Mesenchymal stem cell (in vitro differentiated cells and primary cell): ENCODE measurements at places on chromosomes 3 and 15.

DNA sequence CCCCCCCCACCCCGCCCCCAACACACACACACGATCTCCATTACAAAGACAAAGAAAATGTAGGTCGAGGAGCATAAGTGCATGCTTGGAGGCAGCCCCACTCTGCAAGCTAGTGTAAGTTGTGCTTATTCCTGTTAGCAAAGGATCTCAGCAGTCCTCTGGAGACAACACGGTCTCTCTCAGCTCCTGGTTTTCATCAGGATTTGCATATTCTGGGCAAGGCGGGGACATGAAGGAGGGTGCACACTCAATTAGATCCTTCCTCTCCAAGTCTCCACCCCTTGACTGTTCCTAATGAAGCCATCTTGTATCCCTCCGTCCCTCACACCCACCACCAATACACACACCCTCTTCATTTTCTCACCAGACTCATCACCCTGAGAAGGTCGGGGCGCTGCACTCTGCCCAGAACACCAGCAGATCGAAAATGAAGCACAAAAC, 63.8 kb downstream of the MRPL46 start:
- DNase-seq, result no peak

- DNase-seq, result peak; percentile 63
Measured at GRCh38 chr15:38699633-38700230, 135.1 kb upstream of the RASGRP1 start.

GRCh38 chr3:151837057-151837456, 23.1 kb downstream of the AADAC start:
- DNase-seq, result peak; percentile 82

- DNase-seq, result no peak
Measured at GRCh38 chr3:179072100-179072438, 460 bp upstream of the ZMAT3 start.

GRCh38 chr15:76338486-76339304, 2.1 kb downstream of the ISL2 start:
- DNase-seq, result no peak

GRCh38 chr15:86125775-86126174, 46.1 kb downstream of the AGBL1 start:
- DNase-seq, result no peak

- no peak for DNase-seq
Measured at GRCh38 chr3:189027626-189028155, 144.1 kb upstream of the TPRG1 start.

DNA sequence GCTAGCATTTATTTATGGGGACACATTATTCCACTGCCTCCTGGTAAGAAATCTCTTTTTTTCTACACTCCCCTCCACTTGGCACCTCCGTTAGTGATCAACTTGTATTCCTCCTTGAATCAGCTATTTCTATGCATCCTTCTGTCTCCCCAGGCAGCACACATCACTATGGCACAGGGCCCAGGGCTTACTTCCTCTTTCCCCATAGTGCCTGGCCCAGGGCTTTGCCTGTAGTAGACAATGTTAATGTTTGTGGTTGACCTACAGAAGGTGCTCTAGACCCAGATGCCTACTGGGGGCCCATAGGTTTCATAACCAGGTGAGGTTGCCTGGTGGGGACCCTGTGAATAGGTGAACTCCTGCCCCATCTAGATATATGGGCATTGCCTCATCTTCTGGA, 44.9 kb downstream of the EPHB1 start:
- no peak for DNase-seq

- DNase-seq, result no peak
Measured at GRCh38 chr3:187689984-187690383, 12.4 kb downstream of the RTP2 start.

GRCh38 chr15:93466380-93466779, 377.4 kb upstream of the RGMA start:
- DNase-seq, result no peak

- peak; percentile 83 for DNase-seq
Measured at GRCh38 chr3:177665122-177665808, 468.0 kb upstream of the TBL1XR1 start.

DNA sequence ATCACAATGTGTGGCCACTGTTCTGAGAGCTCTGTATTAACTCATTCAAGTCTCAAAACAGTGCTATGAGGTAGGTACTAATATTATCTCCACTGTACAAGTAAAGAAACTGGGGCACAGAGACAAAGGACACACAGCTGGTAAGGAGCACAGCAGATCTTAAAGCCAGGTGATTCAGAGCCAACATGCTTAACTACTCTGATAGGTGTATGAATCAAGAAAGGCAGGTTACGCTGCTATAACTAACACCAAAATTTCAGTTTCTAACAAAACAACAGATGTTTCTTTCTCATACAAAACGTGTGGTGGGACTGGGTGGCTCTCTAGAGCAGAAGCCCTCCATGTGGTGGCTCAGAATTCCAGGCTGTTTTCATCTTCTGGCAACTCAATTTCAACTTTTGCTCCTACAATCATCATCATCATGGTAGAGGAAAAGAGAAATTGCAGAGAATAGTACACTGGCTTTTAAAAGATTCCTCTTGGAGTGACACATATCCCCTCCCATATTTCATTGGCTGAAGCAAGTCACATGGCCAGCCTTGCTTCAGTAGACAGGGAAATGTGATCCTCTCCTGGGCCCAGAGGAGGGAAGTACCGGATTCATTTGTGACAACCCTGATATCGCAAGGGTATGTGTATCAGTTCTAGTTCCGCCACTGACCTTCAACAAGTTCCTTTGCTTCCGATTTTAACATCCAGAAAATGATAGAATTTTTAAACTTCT, 126.2 kb upstream of the PTX3 start:
- no peak for DNase-seq

DNA sequence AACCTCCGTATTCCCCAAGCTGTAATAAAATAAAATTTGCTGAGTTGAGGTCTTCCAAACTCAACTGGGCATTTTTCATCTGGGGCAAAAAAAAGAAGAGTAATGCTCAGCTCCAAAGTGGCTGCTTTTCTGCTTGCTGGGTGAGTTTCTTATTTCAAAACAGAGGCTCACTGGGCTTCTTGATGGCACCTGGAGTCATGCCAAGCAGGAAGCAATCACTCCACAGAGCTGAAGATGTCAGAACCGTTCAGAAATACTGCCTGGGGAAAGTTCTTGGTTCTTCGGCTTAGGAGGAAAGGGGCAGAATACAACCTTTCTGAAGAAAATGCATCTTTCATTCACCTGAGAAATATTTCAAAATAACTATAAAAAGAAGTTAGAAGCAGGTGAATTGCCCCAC, 4.1 kb downstream of the CCR9 start:
- no peak for DNase-seq

DNA sequence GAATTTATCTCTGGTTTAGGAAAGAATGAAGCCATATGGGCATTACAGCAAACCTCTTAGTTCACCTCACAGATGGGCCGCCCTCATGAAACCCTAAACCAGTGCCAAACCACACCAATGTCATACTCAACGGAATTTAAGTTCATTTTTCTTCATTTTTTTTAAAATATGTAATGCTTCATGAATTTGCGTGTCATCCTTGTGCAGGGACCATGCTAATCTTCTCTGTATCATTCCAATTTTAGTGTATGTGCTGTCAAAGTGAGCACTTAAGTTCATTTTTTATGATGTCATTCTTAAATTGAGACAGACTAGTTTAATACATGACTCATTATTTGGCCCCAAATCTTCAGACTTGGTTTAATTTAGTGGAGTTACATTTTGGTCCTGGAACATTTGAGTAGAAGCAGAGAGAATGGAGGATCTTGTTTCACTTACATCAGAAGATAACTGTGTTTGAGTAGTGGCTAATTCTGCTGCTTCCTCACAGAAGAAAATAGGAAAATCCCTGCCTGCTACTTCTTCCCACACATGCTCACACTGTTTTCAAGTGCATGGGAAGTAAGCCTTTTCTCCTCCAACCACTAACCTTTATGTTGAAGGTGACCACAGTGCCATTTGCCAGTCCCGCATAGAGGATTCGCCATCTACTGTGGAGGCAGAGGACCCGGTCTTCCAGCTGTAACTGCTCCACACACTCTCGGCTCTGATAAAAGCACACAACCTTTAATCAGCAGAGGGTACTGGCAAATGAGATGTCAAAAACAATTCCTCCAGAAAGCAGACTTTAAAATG, 63.3 kb downstream of the ZNF106 start:
- no peak for DNase-seq

DNA sequence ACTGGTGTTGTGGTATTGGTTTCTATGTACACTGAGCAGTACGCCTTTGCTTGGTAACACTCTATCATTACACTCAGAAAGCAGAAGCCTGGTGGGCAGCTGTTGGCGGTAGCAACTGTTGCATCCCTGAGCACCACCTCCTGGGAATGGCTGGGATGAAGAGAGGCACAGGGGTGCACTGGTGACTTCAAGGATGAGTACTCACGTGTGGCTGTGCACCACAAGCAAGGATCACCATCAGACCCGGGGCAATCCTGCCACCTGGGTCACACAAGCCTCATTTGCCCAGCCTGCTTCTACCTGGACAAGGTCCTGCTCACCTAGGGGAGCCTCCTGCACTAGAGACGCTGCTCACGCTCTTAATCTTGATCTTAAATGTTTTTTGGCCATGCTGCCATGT, 336.4 kb downstream of the SI start:
- DNase-seq, result no peak

GRCh38 chr15:39884351-39884750, 35.7 kb downstream of the GPR176 start:
- DNase-seq, result no peak

DNA sequence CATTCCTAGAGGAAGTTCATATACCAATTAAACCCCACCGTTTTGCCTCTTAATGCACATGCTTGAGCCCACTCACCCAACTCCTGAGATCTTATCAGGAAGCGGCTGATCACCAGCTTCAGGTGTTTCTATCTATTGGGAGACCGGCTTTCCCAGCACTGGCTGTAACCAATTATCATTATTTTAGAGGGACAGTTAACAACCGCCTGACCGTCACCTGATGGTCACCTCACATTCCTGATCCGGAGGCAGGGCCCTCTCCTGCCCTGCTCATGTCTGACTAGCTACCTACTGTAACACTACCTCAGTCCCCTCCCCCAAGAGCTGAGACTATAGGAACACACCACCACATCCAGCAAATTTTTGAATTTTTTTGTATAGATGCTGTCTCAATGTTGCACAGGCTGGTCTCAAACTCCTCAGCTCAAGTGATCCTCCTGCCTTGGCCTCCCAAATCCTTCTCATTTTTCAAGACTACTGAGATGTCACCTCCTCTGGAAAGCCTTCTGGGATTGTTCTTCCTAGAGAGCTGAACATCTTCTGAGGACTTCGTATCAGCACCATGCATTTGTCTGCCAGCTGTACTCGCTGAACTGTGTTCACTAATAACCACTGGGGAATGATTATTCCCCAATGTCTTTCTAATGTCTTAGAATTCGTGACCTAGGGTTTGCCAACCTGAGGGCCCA, 84.8 kb downstream of the LSM3 start:
- no peak for DNase-seq

DNA sequence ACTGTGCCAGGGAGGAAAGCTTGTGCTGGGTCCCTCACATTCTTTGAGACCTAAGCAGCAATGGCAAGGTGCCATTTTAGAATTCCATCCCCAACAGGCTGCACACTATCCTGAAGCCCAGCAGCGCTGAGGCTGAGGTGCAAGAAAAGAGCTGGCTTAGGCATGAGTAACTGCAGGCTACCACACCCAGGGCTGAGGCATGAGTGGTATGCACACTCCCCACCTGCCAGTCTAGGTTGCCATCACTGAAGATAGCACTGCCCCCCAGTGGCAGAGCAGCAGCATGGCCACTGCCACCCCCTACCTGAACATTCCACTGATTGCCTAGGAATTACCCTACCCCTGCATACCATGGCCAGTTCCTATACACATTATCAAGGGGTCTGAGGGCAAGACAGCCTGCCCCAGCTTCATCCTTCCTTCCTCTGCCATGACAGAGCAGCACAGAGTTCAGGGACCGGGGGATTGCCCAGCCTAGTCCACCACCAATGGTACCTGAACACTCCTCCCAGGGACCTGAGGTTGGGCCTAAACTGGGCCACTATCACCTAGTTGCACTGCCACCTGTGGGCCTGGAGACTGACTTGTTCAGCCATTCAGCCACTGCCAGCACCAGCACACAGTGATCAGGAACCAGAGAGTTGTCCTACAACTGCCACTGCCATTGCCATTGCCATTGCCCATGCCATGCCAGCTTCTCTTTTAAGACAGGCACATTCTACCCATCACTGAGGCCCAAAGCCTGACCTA, 129.8 kb downstream of the SATB1 start:
- no peak for DNase-seq

- DNase-seq, result no peak
Measured at GRCh38 chr15:64694816-64695215, 80.6 kb downstream of the RBPMS2 start.

- peak; percentile 43 for DNase-seq
Measured at GRCh38 chr3:45145681-45146614, at the start of gene CDCP1. TSS of gene CDCP1 (minus strand) at chr3:45146378. CDS start at chr3:45146287, 91 bp downstream.

GRCh38 chr3:67094167-67094566, 96.1 kb downstream of the KBTBD8 start:
- DNase-seq, result peak; percentile 12

- DNase-seq, result no peak
Measured at GRCh38 chr3:32126305-32127015, 20.0 kb downstream of the GPD1L start.

- peak; percentile 19 for DNase-seq
Measured at GRCh38 chr15:45393851-45394250, 15.5 kb upstream of the GATM start.

GRCh38 chr3:48614044-48614443, 4.6 kb upstream of the UQCRC1 start:
- peak; percentile 91 for DNase-seq

DNA sequence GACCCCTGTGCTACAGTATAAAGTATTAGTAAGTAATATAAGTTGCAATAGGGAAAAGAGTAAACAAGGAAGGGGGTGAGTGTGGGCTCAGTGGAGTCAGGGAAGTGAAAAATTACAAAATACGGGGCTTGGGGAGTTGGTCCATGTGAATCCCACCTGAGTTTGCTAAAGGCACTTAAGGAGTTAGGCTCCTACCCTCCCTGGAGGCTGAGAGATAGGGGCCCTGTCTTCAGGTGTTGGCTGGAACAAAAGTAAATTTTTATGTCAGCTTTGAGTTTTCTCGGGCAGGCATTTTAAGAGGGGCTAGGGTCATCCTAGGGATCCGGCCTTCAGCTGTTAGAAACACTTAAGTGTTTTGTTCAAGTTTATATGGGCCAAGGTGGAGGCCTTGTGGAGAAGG, 8.2 kb downstream of the TRPC1 start:
- DNase-seq, result no peak

- DNase-seq, result no peak
Measured at GRCh38 chr3:170204023-170204472, 18.2 kb upstream of the PRKCI start.

GRCh38 chr3:194423317-194423716, 24.3 kb upstream of the GP5 start:
- peak; percentile 38 for DNase-seq

- no peak for DNase-seq
Measured at GRCh38 chr3:39028546-39028945, 23.2 kb downstream of the SCN11A start.

DNA sequence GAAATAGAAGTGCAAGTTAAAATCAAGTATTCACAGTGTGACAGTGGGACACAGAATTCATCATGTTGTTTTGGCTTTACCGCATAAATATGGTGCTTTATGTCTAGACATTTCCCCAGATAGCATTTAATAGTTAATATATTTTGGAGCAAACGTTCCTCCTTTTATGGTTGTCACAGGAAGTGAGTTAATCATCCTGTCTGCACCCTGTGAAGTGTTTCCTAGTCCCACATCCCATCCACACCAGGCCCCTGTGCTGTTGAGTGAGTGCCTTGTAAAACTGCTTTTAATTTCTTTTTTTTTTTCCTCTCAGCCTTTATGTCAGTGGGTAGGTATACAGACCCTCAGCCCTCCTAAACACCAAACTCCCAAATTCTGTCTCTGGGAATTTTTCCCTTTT, 393.7 kb downstream of the FEZF2 start:
- no peak for DNase-seq
